ENCODE measurements at places on chromosomes 16 and 17.

DNA sequence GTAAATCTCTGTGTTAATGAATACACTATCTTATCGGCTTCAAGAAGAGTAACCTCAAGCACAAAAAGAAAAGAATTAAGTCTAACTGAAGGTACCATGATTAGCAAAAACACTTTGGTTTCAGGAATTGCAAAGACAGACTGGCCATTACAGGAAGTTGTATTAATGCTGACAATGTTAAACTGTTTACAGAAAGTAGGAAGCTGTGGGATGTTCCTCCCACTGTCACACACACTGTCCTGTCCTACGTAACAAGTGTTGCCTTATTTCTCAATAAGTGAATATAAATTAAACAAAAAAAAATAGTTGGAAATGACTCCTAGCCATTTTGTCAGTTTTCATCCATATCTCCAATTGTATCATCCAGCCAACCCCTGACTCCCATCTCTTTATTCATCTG is 8.6 kb downstream of the GNA13 start:
- peak; percentile 68 for DNase-seq

GRCh38 chr16:47037396-47037745 is 63.9 kb upstream of the DNAJA2 start:
- DNase-seq: no peak

GRCh38 chr17:57945996-57946797 is 9.0 kb downstream of the CUEDC1 start:
- peak; percentile 49 for DNase-seq

DNA sequence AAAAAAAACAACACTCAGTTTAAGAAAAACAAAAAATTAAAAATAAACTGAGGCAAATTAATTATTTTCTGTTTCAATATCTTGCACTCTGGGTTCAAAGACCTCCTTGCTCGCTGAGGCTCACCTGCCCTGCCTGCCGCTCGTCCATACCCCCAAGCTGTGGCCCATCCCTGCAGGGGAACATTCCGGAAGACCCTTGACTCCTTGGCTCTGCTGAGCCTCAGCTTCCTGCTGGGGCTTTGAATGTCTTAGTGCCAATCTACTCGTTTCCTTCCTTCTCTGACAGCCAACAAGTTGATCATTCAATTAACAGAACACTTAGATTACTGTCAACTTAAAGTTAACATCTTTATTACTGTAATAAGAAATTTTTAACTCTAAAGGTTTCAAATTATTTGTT is 24.3 kb downstream of the G6PC1 start:
- no peak for DNase-seq

DNA sequence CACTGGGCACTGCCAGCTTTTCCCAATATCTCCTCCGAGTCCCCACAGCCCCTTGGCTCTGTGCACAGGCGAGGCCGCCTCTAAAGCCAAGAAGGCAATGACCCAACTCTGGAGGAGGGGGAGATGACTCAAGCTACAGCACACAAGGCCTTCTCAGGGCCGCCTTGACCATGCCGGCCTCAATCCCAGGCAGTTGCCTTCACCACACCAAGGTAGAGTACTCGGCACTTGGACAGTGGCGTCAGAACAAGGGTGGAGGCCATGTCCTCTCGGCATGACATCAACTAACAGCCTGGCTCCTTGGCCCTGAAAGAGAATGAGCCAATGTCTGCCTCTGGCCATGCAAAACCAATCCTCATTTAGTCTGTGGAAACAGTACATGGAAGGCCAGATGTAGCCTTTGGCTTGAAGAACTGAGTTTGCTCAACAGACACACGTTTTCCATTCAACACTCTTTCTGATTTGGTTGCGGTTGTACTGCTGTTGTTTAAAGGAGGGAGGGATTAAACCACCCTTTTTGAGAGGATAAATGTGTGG is 139.6 kb downstream of the XYLT1 start:
- DNase-seq: no peak

GRCh38 chr17:43330876-43331639 is 67.7 kb upstream of the ARL4D start:
- no peak for DNase-seq

GRCh38 chr17:75433218-75433783 is 23.1 kb upstream of the TMEM94 start:
- DNase-seq: no peak

GRCh38 chr17:64784353-64785010 is 122.4 kb upstream of the SMURF2 start:
- DNase-seq: peak; percentile 61

DNA sequence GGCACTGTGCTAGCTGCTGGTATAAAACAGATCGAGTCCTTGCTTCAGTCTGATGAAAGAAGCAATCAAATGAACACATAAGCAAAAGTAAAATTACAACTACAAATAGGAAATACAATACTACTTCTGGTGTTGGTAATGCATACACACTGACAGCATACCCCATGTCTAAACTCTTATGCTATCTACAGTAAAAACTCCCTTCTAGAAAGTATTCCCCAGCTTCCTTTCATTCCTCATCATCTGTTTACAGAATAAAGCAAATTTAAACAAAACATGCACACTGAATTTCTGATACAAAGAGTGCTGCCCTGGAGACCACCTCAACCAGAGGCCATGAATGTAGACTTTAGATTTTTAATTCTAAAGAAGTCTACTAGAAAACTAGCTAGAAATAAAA is 109.6 kb downstream of the SSH2 start:
- no peak for DNase-seq

GRCh38 chr17:48439875-48440505 is 10.0 kb upstream of the SKAP1 start:
- no peak for DNase-seq

- no peak for DNase-seq
Measured at GRCh38 chr16:83409347-83409746, 398.4 kb upstream of the HSBP1 start.
